ENCODE measurements at places on chromosomes 1 and 21.

- DNase-seq, result no peak
Measured at GRCh38 chr1:199460933-199461332, 566.6 kb upstream of the NR5A2 start.

- no peak for DNase-seq
Measured at GRCh38 chr1:1354271-1355247, 3.8 kb downstream of the MXRA8 start.

- DNase-seq, result no peak
Measured at GRCh38 chr1:172719066-172719627, 60.2 kb downstream of the FASLG start.

DNA sequence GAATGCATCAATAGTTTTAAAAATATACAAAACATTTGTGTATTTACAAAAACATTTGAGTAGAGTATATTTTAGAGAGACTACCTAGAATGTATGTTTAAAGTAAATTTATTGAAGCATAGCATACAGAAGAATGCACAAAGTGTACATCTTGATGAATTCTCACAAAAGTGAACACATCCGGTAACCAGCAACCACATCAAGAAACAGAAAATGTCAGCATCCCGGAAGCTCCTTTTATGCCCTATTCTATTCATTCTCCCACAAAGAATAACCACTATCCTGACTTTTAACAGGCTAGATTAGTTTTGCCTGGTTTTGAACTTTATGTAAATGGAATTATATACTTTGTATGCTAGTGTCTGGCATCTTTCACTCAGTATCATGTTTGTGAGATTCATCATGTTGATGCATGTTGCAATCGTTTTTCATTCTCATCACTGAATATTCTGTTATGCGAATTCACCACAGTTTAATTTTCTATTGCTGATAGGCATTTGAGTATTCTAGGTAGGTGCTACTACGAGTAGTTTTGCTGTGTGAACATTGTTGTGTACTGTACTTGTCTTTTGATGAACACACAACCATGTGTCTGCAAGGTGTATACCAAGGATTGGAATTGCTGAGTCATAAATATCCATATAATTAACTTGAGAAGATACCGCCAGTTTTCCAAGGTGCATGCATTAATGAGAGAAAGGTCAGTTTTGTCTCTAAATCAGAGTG, 75.4 kb downstream of the CACHD1 start:
- DNase-seq, result no peak

- no peak for DNase-seq
Measured at GRCh38 chr1:203584507-203584906, 42.1 kb upstream of the ATP2B4 start.

GRCh38 chr1:2356911-2357845, 34.2 kb downstream of the MORN1 start:
- DNase-seq, result no peak

DNA sequence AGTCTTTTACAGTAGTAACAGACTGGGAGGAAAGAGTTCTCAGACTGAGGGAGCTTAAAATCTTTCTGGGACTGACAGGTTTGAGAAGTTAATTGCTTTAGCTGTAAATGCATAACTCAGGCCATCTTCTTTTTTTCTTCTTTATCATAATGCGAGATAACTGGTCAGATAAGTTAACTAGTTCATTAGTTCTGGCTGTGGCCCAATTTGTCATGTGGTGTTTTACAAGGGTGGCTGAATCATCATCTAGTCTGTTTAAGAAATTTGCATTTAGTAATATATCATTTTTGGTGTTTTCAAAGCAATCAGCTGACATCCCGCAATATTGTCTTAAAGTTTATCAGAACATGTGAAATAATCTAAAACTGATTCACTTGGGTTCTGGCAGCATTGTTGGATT, 14.0 kb downstream of the HSD3B2 start:
- DNase-seq, result no peak

DNA sequence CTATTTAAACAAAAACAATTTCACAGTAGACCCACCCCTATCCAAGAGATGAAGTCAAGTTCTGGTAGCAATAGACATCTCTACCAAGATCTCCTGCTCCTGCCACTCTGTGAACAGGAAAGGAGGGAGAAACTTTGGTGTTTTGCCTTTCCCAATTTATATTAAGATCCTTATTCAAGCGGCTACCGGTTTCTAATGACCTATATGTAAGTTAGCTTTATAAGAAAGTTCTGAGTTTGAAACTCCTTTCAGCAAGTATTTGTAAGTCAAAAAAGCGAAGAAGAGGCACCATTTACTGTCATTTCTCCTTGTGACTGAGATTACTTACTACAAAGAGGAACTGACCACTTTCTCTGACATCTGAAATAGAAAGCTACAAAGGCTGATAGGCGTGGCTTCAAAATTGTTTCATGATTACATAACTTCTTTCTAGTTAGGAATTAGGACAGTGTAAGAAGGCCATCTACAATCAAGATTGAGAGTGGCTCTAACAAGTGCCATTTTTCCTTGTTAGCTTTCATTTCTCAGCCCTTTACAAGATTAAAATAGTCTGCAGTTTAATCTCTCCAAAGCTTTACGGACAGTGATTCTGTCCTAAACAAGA, at the start of gene MNDA:
Gene MNDA (plus strand): TSS at position 448 of the 604 bp plus-strand sequence. CDS start 10,803 bp downstream, outside the sequence.
- DNase-seq, result no peak

DNA sequence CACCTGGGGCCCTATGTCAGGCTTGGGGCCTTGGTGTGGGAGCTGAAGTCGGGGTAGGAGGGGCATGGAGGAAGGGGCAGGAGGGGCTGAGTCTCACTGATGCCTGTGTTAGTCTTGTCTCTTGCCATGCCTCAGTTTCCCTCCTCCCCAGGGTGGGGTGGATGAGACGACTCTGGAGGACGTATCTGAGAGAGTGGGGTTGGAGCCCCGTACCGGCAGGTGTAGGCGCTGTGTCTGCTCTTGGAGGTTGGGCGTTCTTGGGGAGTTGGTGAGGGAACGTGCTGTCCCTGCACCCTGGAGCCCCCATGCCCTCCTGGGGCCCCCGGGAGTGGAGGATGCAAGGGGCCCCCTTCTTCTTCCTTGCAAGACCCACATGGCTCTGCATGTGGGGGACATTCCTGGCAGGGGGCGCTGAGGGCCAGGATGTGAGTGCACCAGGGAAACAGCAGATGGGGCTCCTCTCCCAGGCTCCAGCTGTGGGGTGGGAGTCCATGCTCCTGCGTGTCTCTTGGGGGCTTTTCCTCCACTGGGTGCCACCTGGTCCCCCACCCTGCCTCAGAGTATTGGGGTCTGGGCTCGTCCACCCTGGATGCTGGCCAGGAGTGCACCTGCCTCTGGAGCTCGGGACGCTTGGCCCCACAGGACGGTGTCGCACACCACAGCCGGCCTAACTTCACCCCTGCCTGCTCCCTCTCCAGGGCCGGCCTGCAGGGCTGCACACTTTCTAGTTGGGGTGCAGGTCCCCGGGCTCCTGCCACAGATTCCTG, 1.4 kb upstream of the TNFRSF14 start:
- peak; percentile 53 for DNase-seq

DNA sequence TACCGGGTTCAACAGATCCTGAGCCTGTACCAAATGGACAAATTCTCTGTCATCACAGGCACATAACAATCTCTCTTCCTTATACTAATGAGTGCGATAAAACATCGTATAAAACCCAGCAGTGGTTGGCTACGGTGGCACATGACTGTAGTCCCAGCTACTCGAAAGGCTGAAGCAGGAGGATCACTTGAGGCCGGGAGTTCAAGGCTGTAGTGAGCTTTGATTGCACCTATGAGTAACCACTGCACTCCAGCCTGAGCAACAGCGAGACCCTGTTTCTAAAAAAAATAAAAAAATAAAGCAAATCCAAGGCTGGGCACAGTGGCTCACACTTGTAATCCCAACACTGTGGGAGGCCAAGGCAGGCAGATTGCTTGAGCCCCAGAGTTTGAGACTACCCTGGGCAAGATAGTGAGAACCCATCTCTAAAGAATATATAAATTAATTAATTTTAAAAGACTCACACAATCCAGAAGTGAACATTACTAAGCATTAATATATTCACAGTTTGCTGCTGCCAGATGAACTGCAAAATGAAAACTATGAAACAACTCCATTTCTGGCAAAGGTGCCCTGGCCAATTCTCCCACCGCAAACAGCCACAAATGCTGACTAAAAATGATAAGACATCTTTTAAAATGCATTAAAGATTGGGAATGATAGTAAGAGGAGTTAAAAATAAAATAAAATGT, 13.1 kb downstream of the ZBTB17 start:
- DNase-seq, result no peak

DNA sequence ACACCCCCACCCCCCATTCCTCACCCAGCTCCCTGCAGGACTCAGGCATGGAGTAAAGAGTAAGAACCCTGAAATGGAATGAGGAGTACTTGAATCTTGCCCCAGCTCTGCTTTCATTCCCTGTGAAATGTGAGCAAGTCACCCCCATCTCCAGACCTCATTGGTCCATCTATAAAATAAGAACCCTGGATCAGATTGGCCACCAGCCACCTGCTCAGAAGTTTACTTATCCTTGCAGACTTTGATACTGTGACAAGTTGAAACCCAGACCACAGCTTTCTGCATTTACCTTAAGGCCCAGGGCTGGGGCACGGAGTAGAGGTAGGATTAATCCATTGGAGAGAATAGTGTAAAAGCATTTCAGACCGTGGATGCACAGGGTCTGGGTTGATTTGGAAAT, 2.2 kb downstream of the KISS1 start:
- DNase-seq, result no peak

- no peak for DNase-seq
Measured at GRCh38 chr1:162279136-162279498, 97.5 kb downstream of the SPATA46 start.

GRCh38 chr1:231124746-231125145, 37.1 kb upstream of the TRIM67 start:
- no peak for DNase-seq

DNA sequence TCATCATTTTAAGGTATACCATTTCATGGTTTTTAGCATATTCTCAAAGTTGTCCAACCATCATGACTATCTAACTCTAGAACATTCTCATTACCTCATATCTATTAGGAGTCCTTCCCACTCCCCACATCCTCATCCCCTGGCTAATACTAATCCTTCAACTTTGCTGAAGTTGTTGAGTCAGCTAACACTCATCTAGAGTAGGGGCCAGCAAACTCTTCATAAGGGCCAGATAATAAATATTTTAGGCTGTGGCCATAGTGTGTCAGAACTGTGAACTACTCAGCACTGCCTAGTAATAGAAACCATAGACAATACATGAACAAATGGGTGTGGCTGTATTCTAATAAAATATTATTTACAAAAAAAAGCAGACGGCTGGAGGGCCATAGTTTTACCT, 43.0 kb downstream of the TOR3A start:
- no peak for DNase-seq

- DNase-seq, result no peak
Measured at GRCh38 chr1:101540161-101540560, 303.3 kb downstream of the S1PR1 start.

- peak; percentile 69 for DNase-seq
Measured at GRCh38 chr1:211928993-211929637, 98.6 kb upstream of the LPGAT1 start.

Measured in NCI-H2171 treated with DMSO at 0.1 percent for 48 hours (cell line).